NCI-H774 (cell line): ENCODE measurements at places on chromosomes 5 and 9.

GRCh38 chr5:90290648-90291047 is 118.9 kb downstream of the CETN3 start:
- no peak for DNase-seq

DNA sequence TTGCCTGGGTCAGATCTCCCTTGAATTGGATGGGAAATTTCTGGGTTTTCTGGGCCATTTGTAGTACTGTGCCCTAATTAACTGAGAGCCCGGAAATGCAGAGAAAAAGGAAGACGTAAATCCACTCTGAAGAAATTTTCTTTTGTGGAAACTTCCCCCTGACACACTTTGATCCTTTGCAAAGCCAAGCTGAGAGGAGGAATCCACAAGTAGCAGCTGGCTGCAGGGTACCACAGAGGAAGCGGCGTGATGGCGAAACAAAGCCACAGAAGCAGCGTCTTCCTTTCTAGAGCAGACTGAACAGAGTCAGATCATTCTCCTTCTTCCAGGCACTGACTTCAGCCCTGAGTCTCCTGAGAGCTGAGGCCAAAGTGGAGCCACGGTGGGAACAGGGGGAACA is 47.1 kb upstream of the ZNF354A start:
- no peak for DNase-seq

DNA sequence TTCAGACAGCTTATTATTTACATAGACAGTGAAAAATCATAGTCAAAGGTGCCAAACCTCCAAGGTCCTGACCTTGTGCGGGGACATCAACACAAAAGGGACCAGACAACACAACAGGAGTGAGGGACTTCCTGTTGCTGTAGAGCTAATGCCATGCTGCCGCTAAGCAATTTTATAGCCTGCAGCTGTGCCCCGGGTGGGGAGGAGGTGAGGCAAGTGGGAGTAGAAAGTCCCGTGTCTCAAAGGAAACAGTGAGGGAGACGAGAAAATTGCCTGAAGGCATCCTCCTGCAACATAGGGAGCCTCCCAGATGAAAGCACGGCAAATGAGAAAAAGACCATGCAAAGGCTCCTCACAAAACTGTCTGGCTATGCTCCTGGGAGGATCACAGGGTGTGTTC is 58.8 kb downstream of the CAAP1 start:
- no peak for DNase-seq

DNA sequence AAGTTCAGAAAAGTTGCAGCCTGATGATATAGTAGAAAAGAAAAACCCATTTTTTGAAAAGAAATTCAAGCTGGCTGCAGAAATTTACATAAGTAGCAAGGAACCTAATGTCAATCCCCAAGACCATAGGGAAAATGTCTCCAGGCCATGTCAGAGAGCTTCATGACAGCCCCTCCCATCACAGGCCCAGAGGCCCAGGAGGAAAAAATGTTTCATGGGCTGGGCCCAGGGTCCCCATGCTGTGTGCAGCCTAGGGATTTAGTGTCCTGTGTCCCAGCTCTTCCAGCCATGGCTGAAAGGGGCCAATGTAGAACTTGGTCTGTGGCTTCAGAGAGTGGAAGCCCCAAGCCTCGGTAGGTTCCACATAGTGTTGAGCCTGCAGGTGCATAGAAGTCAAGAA is 220.3 kb downstream of the CSNK1G3 start:
- no peak for DNase-seq

DNA sequence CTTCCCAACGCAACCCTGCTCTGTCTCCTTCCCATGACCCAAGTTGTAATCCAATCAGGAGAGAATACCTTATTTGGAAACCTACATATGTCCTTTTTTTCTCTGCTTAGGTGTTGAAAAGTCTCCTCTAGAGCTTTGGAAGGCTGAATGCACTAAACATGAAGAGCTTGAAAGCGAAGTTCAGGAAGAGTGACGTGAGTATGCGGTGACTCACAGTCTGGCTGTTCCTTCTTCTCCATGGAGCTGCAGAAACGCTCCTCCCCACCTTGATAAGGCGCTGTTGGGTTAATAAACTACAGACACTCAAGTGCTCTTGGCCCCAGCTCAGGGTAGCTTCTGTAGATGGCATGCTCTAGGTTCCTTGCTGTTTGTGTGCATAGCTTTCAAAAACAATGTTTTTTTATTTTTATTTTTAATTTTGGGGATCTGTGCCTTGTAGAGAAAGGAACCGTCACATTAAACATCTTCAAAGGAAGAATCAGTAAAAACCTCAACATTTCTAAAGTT is 30.7 kb downstream of the RAI14 start:
- DNase-seq: no peak
